Activated CD4-positive, alpha-beta T cell treated with anti-CD3 and anti-CD28 coated beads, Interleukin-2, amount 50 U/mL, for 1 hour (primary cell): ENCODE measurements at places on chromosomes 1 and 21.

DNA sequence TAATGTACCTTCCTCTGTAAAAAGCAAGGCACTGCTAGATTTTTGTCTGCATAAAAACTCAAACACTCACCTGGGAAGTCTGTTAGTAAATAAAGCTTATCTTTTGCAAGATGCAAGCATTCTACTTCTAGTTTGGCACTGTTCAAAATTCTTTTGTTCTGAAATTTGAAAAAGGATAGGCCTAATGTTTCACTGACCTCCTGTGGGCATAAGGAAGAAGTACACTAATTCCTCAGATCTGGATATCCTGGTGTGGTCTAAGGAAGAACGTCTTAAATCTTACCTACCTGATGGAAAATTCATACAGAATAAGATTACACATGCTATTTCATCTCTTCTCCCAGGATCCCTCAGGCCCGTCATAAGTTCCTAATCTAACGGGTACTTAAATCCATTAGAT lies 93.5 kb upstream of the CAMK1G start:
- no peak for DNase-seq

DNA sequence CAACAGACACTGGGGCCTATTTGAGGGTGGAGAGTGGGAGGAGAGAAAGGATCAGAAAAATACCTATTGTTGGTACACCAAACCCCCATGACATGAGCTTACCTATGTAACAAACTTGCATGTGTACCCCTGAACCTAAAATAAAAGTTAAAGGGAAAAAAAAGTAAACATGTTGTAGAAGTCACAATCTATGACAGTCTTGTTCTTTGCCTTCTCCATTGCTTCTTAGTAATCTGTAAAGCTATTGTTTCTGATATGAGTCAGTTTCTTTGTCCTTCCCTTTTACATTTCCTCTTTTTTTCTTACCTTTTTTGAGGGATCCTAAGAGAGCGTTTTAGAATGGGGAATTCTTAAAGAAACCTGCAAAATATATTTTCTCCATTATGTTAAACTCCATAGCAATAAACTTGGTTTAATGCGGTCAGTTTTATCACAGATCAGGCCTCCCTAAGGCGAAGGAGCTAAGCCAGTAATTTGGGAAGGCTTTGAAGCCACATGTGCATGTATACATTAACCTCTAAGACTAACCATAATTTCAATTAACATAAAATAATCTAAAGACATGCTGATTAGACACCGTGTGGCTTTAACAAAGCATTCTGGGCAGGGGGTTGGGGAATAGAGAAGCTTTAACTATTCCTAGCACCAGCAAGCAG lies 77.8 kb upstream of the C1orf105 start:
- DNase-seq: no peak

GRCh38 chr21:41477641-41478318 lies 30.2 kb downstream of the TMPRSS2 start:
- no peak for DNase-seq

DNA sequence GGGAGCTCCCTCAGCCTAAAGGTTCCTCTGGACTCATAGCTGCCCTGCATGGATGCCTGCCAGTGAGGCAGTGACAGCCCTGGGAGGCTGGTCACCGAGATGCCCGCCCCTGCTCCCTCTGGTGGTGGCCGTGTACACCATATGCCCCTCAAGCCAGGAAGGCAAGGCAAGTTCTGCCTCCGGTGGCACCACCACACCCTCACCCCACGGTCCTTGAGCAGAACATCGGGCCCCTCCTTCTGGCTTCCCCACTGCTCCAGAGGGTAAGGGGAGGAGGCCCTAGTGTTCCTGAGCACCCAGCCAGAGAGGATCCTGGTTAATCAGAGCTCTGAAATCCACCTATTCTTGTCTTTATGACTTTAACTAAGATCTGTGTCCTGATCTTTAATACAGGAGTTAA lies 1.5 kb upstream of the S100A14 start:
- DNase-seq: peak; percentile 59

GRCh38 chr1:209743145-209743482 lies 12.7 kb upstream of the TRAF3IP3 start:
- no peak for DNase-seq

- no peak for DNase-seq
These were observed 10.8 kb downstream of the OSBPL9 start for GRCh38 chr1:51627672-51628071.

- DNase-seq: no peak
These were observed 279.1 kb downstream of the DNM3 start for GRCh38 chr1:172120381-172120780.

- DNase-seq: peak; percentile 79
These were observed 24.6 kb downstream of the ARHGEF19 start for GRCh38 chr1:16187748-16188401.

DNA sequence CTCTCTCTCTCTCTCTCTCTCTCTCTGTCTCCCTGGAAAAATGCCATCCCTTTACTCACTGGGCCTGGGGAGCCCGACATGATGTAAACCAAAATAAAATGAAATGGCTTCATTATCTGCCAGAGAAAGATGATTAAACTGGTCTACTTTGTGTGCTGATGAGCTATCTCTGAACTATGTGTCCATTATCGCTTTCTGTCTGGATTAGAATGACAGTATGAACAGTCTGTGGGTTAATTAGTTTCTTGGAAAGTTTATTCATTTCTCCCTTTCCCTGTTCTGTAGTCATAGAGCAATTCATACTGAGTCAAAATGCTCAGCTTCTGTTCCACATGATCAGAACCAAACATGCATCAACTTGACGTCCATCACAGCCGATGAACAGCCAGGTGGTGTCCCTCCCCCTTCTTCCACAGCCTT lies 72.4 kb upstream of the KCND3 start:
- DNase-seq: no peak

GRCh38 chr1:228171221-228171891 lies 5.8 kb downstream of the IBA57 start:
- no peak for DNase-seq

- DNase-seq: no peak
These were observed 5.5 kb upstream of the TBX15 start for GRCh38 chr1:118993700-118994026.

DNA sequence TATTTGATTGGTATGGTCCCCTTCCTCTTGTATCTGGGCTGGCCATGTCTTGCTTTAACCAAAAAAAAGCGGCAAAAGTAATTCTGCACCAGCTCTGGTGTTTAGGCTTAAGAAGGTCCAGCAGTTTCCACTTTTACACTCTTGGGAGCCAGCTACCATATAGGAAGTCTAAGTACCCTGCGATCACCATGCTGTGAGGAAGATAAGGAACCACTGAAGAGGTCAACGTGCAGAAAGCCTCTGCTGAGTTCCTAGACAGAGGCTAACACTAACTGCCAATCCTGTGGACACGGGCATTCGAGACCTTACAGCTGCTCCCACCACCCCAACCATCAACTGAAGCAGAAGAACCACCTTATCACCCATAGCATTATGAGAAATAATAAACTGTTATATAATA lies 331.4 kb downstream of the VAV3 start:
- no peak for DNase-seq

DNA sequence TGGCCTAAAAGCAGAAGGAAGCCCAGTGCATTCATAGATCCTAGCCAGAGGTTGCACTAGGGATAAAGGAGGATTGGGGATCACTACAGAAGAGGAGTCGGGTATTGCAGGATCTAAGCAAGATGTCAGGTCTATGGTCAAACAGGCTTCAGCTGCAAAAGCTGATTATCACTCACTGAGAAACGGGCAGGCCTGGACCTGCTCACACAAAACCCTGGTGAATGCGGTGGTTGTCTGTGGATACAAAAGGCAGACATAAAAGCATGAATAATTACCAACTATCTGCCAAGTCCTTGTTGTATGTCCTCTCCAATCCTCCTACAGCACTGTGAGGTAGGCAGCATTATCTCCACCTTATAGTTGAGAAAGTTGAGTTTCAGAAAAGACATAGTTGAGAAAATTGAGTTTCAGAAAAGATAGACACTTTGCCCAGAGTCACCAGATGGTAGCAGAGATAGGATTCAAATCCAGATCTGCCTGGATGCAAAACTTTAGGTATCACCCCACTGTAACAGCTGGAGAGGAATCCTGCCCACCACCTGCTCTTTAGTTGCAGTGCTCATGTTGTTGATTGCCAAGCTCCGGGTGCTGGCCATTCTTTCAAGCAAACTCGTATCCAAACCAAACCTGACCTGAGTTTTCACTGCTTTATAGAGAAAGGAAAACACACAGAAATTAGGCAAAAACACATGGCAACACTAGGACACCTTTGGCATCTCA lies 49.6 kb upstream of the HOOK1 start:
- no peak for DNase-seq

- DNase-seq: no peak
These were observed 4.4 kb upstream of the FNDC5 start for GRCh38 chr1:32874860-32875752.

DNA sequence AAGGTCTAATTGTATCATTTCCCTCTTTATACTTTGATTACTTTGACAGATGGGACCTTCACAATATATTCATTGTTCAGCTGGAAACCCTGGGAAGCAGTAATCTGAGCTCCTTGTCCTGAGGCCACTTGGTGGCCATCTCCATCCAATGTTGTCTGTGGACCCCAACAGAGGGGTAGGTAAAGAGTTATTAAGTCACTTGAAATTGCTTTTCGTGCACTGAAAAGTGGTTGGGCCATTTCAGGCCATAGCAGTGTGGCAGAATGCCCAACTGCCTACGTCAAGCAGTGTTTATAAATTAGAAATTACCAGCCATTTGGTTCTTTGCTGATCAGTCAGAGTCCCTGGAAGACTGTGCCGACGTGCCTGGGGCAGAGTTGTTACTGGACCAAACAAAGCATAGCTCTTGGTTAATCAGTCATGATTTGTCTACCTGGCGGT lies 308.3 kb upstream of the USP25 start:
- DNase-seq: no peak

GRCh38 chr1:147723691-147724323 lies 36.6 kb downstream of the GJA5 start:
- peak; percentile 16 for DNase-seq

DNA sequence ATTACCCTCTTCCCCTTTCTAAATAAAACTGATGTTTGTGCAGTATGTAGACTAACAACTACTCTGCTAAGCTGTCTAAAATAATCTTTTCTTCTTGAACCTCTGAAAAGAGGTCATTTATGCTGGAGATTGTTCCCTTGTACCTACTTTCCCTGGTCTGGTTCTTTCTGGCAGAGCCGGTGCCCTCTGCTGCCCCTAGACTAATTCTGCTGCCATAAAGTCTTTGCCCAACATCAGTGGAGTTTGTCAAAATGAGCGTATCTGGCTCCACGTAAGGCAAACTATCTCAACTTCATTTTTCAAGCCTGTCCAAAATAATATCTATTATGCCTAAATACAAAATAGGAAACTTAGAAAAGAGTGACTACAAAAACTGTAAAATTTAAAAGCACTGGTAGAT lies 30.9 kb upstream of the ANGPTL7 start:
- DNase-seq: no peak

GRCh38 chr1:235632506-235633401 lies 16.8 kb downstream of the GNG4 start:
- DNase-seq: no peak

GRCh38 chr1:230979952-230980351 lies 1.1 kb downstream of the ARV1 start:
- DNase-seq: no peak

DNA sequence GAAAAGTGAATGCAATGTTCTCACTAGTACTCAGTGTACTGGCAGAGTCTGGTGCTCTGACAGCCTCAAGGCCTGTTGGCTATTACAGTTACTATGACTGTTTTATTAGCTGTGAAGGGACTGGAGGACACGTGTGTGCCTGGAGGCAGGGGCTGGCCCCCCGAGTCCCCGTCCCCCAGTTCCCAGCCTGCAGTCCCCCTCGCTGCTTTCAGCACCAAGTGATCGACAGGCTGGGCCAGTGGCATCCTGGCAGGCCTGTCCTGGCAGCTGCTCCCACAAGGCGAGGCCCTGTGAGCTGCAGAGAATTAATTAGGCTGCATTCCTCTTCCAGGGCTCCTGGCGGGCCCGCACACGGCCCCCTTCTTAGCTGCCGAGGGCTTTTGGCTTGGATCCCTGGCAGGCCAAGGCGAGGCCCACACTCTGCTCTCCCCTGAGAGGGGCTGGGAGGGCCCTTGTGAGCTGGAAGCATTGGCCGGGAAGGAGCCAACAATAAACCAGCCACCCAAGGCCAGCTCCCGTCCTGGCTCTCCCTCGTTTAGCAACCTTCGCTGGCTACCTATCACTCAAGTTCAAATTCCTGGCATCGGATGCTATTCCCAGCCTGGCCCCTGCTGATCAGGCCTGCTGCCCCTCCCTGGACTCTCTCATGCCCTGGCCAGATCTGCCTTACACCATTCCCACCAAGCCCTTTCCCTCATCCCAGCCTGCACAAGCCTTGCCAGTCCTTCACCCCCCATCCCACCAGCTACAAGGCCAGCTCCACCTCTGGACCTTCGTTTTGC lies 9.8 kb downstream of the EDN2 start:
- DNase-seq: no peak

DNA sequence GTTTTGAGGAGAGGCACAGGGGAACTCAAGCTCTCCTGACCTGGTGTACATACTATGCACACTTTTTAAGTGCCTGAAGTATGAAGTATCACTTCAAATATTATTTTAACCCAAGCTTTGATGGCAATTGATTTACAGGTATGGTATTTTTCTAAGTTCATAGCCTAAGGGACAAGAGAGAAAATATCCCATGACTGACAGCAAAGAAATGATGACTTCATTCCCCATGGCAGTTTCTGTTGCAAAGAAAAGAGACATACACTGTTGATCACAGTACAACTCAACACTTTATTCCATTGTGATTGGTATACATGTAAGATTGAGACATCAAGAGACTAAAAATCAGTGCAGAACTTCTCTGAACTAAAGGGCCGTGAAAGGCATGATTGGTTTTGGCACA lies 41.8 kb upstream of the BCL10 start:
- DNase-seq: no peak

GRCh38 chr1:244653439-244654107 lies 647 bp downstream of the DESI2 start:
- DNase-seq: no peak

- DNase-seq: peak; percentile 30
These were observed 89.7 kb downstream of the DMRTA2 start for GRCh38 chr1:50333595-50333974.

DNA sequence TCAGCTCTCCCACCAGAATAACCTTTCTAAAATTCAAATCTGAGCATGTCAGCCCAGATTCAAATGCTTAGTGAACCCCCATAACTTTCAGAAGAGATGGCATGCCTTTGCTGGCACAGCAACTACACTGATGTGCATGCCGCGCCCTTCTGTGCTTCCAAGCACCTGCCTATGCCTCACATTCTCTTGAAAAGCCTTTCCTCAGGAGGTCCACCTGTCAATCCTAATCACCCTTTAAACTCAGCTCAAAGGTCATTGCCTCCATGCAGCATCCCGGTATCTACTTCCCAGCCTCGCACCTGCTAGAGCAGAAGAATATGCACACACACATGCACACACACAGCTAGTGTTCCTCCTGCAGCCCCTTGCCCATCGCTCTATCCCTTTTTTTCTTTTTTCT lies 5.2 kb upstream of the S100A2 start:
- DNase-seq: no peak

- DNase-seq: no peak
These were observed 123.7 kb downstream of the NAV1 start for GRCh38 chr1:201662646-201663045.

GRCh38 chr1:14674030-14674429 lies 75.5 kb downstream of the KAZN start:
- no peak for DNase-seq
